ENCODE measurements at places on chromosomes 12 and 14.
A peak's percentile ranks its signal among the peaks of the same experiment; 100 is the strongest.

DNA sequence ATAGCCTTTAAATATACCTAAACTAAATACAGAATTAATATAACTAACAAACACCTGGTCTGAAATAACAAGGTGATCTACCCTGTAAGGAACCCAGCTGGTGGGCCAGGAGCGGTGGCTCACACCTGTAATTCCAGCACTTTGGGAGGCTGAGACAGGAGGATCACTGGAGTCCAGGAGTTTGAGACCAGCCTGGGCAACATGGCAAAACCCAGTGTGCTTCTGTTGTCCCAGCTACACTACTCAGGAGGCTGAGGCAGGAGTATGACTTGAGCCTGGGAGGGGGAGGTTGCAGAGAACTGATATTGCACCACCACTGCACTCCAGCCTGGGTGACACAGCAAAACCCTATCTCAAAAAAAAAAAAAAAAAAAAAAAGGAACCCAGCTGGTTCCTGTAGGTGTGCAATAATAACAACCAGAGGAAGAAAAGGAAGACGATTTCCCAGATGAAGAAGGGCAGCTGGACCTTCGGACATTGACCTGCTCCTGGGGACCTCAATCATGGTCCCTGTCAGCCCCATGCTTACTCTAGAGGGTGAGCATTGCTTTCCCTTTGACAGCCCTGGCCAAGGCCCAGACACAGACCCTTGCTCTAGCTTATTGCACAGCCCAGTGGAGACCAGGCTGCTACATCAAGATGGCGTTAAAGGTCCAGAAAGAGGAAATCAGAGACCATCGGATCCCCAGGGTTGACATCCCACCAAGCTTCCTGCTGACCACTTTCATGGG lies 5.4 kb downstream of the FOS start:
- DNase-seq = no peak

DNA sequence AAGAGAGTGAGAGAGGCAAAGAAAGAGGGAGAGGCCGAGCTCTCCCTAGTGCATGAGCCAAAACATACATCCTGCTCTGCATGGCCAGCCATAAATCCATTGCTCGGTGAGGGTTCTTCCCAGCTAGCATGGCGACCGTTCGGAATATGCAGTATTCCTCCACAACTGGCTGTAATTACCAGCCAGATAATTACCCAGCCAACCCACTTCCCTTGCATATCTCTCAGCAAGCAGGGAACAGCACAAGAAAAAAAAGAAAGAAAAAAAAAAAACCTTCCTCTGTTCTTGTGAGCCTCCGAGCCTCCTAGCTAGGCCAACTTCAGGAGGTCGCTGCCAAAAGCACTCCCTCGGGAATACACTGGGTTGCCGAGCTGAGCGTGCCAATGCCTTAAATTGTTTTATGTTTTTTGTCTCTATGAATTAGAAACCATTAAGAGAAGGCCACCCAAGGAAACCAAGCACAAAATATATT lies 567.9 kb downstream of the MED13L start:
- DNase-seq = no peak

GRCh38 chr14:30990770-30991169 lies 34.7 kb upstream of the AP4S1 start:
- no peak for DNase-seq

- DNase-seq = peak; percentile 43
Measured at GRCh38 chr14:77641534-77642341, 25.3 kb upstream of the SPTLC2 start.

- no peak for DNase-seq
Measured at GRCh38 chr12:102326982-102327381, 129.3 kb upstream of the PMCH start.

DNA sequence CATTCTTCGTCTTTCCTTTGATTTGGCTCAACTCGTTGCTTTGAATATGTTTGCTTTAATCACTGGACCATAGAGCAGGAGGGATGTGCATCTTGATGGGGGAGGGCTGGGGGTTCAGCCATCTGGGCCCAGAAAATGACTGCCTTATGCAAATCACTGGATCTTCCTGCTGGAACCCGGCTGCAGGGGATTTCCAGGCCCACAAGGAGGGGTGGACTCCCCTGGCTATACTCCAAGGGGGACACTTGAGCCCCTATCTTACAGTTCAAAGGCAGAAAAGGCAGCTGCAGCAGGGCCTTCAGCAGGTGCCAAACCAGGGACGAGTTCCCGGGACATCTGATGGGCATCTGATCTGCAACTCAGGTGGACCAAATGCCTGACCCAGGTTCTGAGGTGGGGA lies 122.5 kb downstream of the DICER1 start:
- DNase-seq = no peak

- DNase-seq = no peak
Measured at GRCh38 chr14:96987086-96987474, 189.9 kb downstream of the VRK1 start.

- no peak for DNase-seq
Measured at GRCh38 chr12:124302241-124302806, 7.4 kb downstream of the RFLNA start.

GRCh38 chr14:91009501-91010152 lies 50.8 kb downstream of the RPS6KA5 start:
- DNase-seq = no peak

GRCh38 chr14:49538852-49539251 lies 47.3 kb downstream of the RPS29 start:
- no peak for DNase-seq

GRCh38 chr14:64549791-64550620 lies at the start of gene PPP1R36:
Gene PPP1R36, plus strand, starts transcription at chr14:64549961. Its CDS starts 37 bp downstream, at chr14:64549998.
- DNase-seq = no peak

DNA sequence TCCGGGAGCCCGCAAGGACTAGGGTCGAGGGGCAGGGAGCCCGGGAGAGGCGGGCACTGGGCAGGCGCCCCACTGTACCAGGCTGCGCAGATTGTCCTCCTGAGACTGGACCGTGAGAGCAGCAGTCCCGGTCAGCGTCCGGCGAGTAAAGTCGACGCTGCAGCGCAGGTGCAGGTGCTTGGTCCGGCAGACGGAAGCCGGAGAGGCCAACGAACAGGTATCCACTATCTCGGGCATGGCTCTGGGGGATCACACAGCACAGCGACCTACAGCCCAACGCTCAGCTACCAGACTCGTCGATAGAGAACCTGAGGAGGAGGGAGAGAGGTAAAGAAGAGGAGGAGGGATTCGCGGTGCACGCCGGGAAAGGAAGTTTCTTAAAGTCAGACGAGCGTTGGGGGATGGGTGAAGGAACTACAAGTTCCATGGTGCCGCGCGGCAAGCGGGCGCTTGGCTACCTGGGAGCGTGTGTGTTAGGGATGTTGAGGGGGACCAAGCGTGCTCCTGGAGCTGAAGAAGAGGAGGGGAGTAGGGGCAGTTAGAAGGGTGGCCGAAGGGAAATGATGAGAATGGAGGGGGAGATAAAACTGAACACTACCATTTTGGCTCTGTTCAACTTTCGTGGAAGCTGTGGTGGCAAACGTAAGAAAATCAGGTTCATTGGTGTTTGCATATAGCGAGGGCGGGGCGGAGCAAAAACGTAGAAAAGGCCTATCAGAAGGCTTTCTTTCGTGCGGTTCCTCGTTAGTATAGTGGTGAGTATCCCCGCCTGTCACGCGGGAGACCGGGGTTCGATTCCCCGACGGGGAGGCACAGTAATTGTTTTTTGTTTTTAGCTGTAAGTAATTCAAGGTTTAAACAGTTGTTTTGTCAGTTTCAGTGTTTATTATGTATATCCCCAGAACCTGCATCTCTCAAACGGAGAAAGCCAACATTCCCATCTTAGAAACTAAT lies at the start of gene LTA4H:
Gene LTA4H (minus strand): TSS at position 305 of the 954 bp plus-strand sequence. CDS start 68 bp downstream, at position 237.
- DNase-seq = peak; percentile 90

DNA sequence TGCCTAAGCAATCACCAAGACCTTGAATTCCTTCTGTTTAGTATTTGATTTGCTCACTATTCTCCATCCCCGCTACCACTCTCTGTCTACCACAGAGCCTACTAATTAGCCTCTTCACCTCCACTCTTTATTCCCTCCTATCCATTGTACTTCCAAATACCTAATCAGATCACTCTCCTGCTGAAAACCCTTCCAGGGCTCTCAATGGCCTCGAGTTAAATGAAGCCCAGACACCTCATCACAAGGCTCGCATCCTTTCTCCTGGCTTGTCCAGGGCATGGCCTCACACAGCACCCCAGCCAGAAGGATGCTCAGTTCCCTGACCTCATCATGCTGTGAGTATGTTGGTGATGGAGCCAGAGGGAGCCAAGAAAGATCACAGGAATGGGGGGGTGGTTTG lies 71.4 kb upstream of the PRMT8 start:
- DNase-seq = no peak

- no peak for DNase-seq
Measured at GRCh38 chr12:104433061-104433460, 23.7 kb upstream of the CHST11 start.

DNA sequence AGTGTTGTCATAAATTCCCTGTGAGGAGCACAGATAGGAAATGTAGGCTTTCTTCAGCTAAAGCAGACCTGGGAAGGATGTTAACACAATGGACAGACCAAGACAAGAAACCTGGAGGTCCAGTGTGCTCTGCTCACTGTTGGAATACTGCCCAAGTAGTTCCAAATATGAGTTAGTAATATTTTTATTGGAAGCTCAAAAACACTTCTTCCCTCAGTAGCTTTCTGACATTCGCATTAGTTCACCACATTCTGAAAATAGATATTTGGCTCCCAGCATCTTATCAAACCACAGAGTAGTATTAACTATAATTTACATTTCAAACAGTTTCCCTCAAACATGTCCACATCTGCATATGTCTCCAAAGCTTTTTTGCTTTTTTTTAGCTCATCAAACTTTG lies 74.8 kb upstream of the PYGL start:
- no peak for DNase-seq

DNA sequence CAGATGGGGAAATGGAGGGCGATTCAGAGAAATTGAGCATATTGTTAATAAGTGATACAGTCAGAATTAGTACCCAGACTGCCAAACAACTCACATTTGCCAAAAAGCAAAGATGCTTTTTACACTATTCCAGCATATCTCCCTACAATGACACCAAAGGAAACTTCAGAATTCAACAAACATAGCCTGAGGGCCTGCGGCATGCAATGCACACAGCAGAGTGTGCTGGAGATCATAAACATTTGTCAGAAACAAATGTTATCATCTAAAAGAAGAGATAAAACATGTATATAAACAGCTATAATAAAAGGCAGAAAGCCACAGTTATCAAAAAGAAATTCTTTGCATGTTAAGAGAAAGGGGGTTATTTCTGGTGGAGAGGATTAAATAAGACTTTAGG lies 20.1 kb upstream of the GARIN6 start:
- no peak for DNase-seq

DNA sequence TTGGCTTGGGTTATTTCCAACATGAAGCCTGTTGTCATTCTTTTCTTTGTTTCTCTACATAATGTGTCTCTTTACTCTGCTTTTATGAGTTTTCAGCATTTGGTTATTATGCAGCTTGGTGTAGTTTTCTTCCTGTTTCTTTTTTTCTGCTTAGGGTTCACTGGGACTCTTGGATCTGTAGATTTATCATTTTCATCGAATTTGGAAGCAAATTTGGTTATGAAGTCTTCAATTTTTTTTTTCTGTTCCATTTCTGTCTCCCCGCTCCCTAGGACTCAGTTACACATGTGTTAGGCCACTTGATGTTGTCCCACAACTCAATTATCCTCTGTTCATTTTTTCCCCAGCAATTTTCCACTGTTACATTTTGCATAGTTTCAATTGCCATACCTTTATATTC lies 13.8 kb upstream of the BEGAIN start:
- no peak for DNase-seq

DNA sequence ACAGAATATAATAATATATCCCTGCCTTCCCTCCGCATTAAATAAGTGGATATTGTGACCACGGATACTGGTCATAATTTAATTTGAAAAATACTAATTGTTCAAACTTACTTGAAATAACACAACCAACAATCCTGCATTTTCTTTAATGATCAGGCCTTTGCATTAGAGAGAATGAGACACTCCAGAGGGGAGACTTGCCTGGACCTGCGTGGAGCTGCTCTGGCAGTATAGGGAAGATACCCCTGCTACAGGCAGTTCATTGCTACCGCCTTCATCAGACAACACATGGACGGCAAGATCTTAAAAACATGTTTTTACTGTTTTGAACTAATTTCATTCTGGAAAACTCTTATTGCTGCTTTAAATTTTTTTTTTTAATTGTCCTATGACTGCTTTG lies 211.0 kb upstream of the FAR2 start:
- no peak for DNase-seq

DNA sequence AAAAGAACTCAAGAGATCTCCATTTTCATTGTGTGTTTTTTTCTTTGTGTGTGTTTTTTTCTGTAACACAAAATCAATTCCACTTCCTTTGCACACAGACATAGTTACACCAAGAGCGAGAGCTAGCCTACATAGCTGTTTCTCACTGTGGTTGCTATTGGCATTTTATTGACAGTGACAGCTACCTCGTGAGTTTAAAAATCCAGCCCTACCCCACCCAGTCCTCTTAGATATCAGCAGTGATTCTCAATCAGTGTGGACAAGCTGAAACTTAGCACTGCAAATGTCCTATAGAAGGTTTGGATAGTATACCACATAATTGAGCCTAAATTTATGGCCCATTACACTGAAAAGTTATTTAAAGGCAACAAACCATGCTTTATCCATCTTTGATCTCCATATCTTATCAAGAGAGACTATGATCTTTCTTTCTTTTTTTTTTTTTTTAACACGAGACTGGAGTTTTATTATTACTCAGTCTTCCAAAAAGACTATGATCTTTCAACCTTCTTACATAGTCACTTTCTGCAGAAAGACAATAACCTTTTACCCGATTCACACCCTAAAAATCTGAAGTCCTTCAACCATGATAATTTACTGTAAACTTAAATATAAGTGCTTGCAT lies 46.8 kb downstream of the ATP2B1 start:
- no peak for DNase-seq

- DNase-seq = no peak
Measured at GRCh38 chr14:100536721-100537445, 50.3 kb downstream of the BEGAIN start.

GRCh38 chr12:101841069-101841468 lies 10.3 kb upstream of the GNPTAB start:
- DNase-seq = no peak

- no peak for DNase-seq
Measured at GRCh38 chr12:27429606-27430005, 16.9 kb upstream of the SMCO2 start.

GRCh38 chr14:75539561-75540478 lies 17.6 kb downstream of the BATF start:
- DNase-seq = no peak

GRCh38 chr14:100622224-100622623 lies 35.0 kb upstream of the BEGAIN start:
- no peak for DNase-seq

DNA sequence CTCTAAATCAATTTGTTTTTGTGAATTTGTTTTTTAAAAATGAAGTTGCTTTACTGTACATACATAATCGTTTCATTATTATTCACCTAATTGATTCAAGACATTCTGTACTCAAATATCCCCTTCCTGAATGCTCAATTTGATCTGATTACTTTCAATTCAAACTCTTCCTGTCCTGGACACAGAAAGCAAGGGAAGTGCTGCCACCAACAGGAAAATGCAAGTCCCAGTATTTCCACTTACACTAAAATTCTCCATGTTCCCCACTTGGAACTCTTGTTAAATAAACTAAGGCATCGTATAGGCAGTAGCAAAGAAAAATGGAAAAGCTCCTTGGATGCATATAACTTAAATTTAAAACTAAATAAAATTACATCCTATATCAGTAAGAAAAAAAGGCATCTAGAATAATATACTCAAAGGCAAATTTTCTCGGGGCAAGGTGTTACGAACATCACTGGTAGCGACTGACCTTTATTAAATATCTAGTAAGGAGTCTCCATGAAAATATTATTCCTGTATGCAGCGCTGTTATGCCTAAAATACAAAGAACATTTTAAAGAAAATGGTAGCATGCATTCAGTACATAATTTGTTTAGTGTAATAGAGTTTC lies 72.0 kb upstream of the DBX2 start:
- no peak for DNase-seq

- no peak for DNase-seq
Measured at GRCh38 chr14:99644723-99645544, at the start of gene HHIPL1. Gene HHIPL1, plus strand, starts transcription at chr14:99645129. Its CDS starts 79 bp downstream, at chr14:99645208.

All from stimulated activated CD8-positive, alpha-beta memory T cell treated with anti-CD3 and anti-CD28 coated beads, Interleukin-7, amount 100 ng/mL, for 1 hour (primary cell).